AG04450 (cell line): ENCODE measurements at places on chromosomes 7 and 10.

- no peak for DNase-seq
These were observed 133.4 kb upstream of the MKLN1 start for GRCh38 chr7:131194070-131194865.

DNA sequence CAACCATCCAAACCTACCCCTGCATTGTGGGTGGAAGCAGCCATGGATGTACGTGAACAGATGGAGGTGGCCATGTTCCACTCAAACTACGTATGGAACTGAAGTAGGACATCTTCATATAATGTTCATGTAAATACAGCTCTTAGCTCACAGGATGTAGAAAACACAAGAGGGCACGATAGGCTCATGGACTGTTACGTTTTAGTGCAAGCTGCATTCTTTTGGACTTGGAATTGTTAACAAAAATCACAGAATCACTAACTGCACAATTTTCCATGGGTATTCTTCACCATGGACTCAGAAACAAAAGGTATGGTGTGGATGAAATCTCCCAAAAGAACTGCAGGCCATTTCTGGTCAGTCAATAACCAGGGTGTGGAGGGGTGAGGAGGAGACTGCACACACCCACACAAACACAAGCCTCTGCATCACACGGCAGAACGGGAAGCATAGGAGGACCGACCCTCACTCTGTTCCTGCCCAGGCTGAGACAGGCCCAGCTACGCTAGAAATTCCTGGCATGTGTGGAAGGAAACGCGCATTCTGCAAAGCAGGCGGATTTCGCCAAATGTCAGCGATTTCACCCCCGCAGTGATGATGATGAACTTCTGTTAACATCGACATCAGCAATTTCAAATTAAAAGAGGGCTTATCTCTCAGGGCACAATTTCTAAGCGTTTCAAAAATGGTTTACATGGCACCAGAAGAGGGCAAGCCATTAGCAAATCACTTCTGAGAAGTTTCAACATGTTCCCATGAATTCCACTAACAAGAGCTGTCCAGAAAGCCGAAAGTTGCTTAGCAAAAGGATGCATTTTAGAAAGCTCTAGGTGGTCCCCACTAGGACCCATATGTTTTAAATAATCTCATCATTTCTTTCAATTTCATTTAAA, 149.0 kb downstream of the TNS3 start:
- DNase-seq: no peak

DNA sequence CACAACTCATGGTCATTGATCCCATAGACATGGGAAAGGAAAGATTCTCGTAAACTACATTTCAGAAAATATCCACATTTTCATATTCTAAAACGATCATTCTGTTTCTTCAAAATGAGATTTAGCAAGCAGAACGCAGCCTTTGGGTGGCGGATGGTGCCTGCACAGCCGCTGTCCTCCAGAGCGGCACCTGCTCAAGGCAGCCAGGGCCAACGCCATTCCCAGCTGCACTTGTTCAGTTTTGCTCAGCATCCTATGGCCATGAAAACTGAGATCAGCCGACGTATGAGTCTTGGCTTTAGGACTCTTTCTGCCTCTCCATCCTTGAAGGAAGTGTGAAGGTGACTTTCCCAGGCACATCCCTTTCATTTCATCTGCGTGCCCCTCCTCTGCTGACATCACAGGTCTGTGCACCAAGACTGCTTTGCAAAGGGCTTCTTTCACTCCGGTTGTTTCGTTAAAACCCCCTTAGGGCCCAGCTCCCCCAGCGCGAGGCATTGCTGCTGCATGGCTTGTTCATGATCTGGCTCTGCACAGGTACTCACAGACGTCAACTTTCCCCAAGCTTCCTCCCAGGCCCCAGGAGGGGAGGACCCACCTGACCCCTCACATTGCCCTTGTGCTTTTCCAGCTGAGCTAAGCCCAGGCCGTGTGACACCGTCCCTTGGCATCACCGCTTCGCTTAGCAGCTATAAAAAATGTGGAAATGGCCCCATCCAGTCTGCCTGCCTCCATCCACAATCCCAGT, 37.2 kb downstream of the TCERG1L start:
- no peak for DNase-seq

- DNase-seq: no peak
These were observed 74.0 kb upstream of the GSDME start for GRCh38 chr7:24831240-24831639.

DNA sequence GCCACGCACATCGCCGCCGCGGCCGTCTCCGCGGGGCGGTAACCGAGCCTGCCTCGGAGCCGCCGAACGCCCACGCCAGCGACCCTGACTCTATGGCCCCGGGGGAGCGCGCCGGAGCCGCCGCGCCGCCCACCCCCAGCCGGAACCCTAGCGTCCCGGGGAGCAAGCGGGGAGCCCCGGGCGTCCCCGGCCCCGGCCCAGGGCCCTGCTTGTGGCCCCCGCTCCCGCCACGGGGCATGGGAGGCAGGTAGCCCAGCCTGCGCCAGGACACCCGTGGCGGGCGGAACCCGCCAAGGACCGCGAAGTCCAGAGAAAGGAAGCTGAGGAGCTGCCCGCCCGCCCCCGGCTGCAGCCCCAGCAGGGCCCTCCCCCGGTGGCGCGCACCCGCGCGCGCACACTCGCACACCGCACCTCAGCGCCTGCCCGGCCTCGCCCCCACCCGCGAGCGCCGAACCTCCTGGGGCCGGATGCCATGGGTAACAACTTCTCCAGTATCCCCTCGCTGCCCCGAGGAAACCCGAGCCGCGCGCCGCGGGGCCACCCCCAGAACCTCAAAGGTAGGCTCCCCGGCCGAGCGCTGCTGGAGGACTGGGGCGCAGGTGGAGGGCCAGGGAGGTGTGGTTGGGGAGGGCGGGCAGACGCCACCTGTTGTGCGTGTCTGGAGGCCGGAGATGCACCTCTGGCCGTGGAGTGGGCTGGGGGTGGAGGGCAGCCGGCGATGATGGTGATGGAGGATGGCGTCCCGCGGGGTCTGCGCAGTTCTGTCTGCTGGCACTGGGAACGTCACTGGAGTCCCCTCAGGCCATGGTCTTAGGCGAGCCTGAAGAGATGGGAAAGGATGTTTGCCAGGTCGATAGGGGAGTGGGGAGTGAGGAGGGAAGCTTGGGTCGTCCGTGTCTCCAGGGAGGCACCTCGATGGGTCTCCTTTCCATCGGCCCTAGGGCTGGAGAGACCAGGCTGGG, 692 bp downstream of the NEURL1 start:
- DNase-seq: no peak

DNA sequence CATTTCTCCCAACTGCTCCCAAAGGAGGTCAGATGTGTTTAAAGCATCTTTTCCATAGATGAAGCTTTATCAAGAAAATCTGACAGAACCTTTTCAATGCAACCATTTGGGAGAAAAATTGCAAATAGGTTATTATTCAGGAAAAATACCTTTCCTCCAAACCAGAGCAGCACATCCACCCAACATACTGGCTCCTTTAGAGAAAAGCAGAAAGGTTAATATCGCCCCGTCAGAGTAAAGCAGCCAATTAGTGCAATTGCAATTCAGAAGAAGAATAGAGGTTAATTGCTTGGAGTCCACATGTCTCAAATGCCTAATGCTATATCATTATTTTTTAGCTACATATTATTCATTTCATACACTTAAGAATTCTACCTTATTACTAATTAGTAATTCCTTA, 48.9 kb upstream of the HSPA12A start:
- no peak for DNase-seq

GRCh38 chr10:53886325-53887300, 914.4 kb downstream of the PCDH15 start:
- DNase-seq: no peak
